Left renal cortex interstitium (tissue), 4 donors: ENCODE measurements at places on chromosomes 16 and 17. TPM values are rescaled to one million over a fixed set of nuclear protein-coding genes. Genes with fewer than 3 reads are reported as not detected.

GP1BA gene
- 2.2 TPM for polyA plus RNA-seq

UNC13D gene
- polyA plus RNA-seq: 5.4 TPM

FBXL16 gene
- 0.86 TPM for polyA plus RNA-seq

SLC46A1 gene
- polyA plus RNA-seq: 13.3 TPM

PLLP gene
- polyA plus RNA-seq: 20.3 TPM

KRTAP4-5 gene
- not detected for polyA plus RNA-seq

USP7 gene
- polyA plus RNA-seq: 143 TPM

- no peak for DNase-seq
These were observed 29.6 kb upstream of the PVALEF start for GRCh38 chr17:81135505-81136278.

GRCh38 chr16:60329108-60329507 lies 1595.0 kb upstream of the GOT2 start:
- no peak for DNase-seq

GRCh38 chr16:56424791-56425438 lies 430 bp downstream of the AMFR start:
- no peak for DNase-seq

- DNase-seq: no peak
These were observed 401.5 kb downstream of the SLC39A11 start for GRCh38 chr17:72691017-72691416.

DNA sequence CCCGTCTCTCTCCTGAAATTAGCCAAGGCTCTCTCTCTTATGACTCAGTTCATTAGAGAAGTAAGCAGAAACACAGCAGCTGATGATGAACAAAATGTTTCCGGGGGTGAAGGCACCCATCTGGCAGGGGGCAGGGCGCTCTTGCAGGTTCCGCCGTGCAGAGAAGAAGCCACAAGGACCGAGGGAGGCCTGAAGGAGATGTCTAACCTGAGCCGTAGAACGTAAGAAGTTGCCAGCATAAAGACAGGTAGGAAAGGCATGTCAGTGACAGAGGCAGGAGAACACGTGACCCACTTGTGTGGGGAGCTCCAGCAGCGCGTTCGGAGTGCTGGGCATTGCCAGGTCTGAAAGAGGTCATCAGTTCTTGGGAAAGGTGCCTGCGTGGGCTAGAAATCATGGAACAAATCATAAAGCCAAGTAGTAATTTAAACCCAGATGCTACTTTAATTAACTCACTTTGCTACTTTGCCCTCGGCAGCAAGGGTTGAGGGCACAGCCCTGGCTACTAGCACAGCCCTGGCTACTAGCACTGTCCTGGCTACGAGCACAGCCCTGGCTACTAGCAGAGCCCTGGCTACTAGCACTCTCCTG lies 198.6 kb downstream of the RPTOR start:
- DNase-seq: no peak

- DNase-seq: no peak
These were observed 67.4 kb downstream of the RAB11FIP4 start for GRCh38 chr17:31458829-31459228.

- no peak for DNase-seq
These were observed 13.3 kb downstream of the GRB7 start for GRCh38 chr17:39751016-39751543.

GRCh38 chr16:67184995-67185650 lies 1.4 kb upstream of the MATCAP1 start:
- no peak for DNase-seq

GRCh38 chr17:49889500-49889899 lies 41.6 kb upstream of the TAC4 start:
- DNase-seq: no peak

DNA sequence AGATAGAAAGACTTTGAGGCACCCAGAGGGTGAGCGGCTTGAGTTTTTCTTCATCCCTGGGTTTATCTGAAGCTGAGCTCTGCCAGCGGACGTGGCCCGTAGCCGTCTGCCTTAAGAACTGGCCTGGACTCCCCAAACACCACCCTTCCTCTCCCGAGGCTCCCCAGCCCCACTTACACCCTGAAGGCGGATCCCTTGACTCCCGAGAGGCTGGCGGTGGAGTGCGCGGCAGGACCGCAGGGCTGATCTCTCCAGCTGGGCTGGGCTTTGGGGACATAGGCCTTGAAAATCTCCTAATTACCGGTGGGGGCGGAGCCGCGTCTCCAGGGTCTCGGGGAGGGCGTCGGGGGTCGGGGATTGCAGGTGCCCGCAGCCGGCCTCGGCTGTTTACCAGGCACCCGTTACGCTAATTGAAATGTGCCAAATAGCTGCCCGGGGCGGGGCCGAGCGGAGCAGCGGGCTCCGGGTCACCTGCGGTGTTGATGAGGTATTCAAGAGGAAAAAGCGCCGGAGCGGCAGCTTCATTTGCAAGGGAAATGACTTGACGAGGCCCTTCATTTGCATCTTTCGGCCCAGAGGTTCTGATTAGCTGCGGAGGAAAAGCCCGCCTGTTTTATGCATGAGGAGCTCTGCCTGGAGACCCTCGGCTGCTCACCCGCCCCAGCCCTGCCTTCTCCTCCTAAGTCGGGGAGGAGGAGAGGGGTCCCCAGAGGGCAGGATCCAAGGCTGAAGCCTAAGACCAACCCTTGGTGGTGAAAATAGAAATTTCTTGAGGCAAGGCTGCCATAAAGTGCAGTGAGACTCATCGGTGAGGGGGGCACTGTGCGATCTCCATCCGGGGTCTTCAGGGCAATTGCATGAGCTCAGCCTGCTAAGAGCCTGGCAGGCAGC lies 100.7 kb downstream of the MGAT5B start:
- peak; percentile 72 for DNase-seq

- no peak for DNase-seq
These were observed 26.8 kb upstream of the GLG1 start for GRCh38 chr16:74633686-74634085.

DNA sequence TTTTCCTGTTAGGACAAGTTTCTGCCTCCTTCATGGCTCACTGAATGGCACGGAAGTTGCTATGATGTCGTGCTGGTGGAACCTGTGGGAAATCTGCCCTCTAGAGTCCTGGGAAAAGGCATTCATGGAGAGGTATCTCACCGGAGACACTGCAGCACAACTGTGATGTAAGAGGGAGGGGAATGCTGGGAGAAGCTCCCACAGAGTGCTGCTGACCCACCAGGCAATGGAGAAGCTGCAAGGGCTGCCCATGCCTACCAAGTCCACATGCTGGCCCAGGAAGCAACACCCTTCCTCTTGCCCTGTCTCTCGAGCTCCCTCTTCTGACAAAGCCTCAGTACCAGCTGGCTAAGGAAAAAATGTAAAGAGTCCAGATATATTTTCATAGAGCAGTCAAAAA lies 45.2 kb upstream of the SLC5A11 start:
- no peak for DNase-seq

DNA sequence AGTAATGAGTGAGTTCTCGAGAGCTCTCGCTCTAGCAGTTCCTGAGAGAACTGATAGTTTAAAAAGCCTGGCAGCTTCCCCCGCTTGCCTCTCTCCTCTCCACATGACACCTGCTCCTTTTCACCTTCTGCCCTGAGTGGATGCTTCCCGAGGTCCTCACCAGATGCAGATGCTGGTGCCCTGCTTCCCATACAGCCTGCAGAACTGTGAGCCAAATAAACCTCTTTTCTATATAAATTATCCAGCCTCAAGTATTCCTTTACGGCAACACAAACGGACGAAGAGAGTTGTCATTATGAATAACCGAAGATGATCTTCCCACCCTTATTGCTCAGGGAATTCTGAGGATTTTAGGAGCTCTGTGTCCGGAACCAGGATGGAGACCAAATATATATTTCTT lies 41.9 kb upstream of the ZCCHC14 start:
- DNase-seq: no peak

GRCh38 chr17:50059256-50059655 lies 3.3 kb downstream of the ITGA3 start:
- no peak for DNase-seq

DNA sequence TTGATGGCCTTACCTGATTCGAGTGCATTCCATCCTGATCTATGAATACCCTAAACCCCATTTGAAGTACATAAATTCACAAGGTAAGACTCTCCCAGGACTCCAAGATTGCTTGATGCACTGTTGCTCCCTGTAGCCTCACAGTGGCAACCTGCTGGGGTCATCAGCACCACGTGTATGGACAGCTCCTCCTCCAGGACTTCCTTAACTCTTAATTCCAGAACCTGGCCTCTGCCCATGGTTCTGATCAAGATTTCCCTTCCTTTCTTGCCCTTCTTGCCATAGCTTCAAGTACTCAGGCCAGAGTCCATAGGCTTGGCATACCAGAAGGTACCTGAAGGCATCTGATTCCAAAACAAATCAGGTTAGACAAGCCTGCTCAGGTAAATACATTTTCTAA lies 34.0 kb upstream of the NLK start:
- DNase-seq: peak; percentile 21

- DNase-seq: no peak
These were observed 126.1 kb upstream of the RCVRN start for GRCh38 chr17:10031127-10031526.

DNA sequence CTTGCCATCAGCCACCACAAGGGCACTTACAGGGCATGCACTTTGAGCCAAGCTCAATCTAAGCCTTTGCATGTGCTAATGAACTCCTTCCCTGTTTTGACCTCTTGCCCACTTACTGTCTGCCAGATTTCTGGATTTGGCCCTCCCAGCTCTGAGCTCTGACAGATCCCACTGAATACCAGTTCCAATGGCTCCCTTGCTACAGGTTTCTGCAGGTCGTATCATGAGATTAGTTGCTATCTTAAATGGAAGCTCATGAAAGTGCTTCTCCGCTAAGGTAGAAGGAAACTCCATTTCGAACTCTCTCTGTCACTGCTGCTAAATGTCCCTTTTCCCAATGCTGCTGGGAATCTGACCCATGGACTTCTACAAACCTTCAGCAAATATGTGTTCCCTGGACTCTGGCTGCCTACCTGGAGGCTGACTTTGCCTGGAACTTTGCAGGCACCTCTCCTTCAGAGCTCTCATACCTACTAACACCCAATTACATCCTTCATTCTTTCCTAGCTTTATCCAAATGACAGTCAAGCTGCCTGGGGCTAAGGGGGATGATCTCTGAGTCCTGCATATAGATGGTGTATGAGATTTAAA lies 23.5 kb upstream of the TOB1 start:
- DNase-seq: no peak

DNA sequence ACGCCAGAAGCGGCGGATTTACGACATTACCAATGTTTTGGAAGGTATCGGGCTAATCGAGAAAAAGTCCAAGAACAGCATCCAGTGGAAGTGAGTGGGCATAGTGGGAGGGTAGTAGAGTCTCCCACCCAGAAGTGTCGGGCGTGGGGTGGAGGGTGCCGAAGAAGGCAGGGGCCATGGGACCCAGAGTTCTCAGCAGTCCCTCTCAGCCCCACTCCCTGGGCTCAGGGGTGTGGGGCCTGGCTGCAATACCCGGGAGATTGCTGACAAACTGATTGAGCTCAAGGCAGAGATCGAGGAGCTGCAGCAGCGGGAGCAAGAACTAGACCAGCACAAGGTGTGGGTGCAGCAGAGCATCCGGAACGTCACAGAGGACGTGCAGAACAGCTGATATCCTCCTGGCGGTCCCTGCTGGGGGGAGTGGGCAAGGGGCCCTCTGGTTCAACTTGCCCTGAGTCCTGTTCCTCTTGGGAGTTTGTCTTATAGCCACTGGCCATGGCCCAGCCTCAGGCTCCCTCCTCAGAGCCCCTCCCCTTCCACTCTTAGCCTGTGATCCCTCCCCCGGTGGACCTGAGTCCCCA lies 916 bp downstream of the E2F4 start:
- DNase-seq: no peak

GRCh38 chr16:87675111-87675719 lies 72.9 kb downstream of the JPH3 start:
- no peak for DNase-seq

GRCh38 chr16:85777583-85778310 lies 21.6 kb downstream of the EMC8 start:
- no peak for DNase-seq

- DNase-seq: no peak
These were observed 102.5 kb downstream of the MRM1 start for GRCh38 chr17:36703860-36704266.

DNA sequence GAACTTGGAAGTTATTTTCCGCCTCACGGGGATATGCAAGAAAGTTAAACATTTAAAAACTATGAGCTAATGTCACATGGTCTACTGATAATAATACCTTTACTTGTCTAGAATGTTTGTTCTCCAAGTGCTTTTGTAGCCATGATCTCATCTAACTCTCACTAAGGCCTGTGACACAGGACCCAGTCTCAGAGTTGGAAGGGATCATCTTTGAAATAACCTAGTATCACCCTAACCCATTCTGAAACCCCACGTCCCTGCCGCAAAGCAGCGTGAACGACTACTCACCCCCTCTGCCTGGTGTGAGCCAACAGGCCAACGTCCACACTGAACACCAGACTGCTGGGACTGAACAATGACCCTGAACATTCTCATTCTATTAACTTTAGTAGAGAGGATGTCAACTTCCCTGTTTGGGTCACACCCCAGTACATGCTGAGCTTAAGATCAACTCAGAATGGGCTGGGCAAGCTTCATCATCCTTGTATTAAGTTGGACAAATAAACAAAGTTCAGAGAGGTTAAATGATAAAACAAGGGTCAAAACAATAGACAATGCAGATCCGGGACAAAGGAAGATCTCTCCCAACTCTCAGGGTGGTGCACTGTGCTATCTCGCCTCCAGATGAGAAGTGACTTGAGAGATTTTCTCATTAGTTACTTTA lies 54.8 kb upstream of the BCAR1 start:
- no peak for DNase-seq

DNA sequence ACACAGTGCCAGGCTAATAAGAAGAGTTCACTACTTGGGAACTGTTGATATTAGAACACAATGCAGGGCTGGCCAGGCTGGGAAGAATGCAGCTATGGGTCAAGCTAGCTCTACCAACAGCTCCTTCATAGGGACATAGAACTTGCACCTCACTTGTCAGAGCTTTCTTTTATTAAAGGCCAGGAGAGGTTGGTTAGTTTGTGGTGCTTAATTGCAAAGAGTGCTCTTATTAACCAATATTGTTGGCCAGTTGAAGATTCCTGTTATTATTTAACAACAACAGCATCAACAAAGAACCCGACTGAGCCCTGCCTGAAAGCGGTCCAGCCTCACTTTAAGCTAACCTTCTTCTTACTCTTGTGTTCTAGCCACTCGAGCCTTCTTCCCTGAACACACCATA lies 43.4 kb upstream of the ANKFN1 start:
- no peak for DNase-seq

DNA sequence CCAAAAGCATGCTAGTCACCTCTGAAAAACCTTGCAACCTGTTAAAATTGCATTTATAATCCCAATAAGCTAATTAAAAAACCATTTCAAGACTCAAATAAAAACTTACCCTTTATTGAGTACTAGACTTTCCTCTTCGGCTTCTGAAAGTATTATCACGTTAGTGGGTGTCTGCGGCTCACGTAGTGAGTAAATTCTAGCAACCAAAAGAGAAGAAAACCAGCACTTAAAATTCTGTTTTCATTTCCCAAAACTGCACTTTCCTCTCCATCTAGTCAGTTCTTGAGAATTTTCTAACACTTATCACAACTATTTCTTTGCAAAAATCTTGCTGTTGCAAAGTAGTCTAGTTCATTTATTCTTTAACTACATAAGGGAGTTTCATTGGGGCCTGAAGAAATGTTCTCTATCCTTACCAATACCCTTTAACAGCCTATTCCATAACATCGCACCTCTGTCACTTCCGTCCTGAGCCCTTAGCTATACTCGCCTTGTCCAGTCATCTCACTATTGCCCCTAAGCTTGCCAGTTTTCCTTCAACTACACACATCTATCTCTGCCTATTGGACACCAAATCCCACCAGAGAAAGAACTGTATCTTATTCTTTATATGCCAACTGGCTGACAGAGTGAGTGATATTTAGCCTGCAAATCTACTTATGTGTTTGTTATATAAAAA lies 8.7 kb downstream of the NUP88 start:
- no peak for DNase-seq
